ENCODE measurements at places on chromosomes 16 and 17. TPM values are rescaled to one million over a fixed set of nuclear protein-coding genes. Genes with fewer than 3 reads are reported as not detected.

Gene CMIP
- total RNA-seq, result 11.1 TPM

Gene GP1BA
- total RNA-seq, result not detected

Gene NDRG4
- total RNA-seq, result 290 TPM

Gene KRTAP1-5
- not detected for total RNA-seq

Gene KRTAP9-4
- total RNA-seq, result not detected

Gene EZH1
- 47.2 TPM for total RNA-seq

Gene ZNF594
- total RNA-seq, result 5.2 TPM

Gene MYH10
- total RNA-seq, result 31.5 TPM

Gene FHOD1
- total RNA-seq, result 13.5 TPM

Gene IRX5
- total RNA-seq, result 11.6 TPM

Gene GRIN2C
- 0.65 TPM for total RNA-seq

Gene HEATR9
- not detected for total RNA-seq

Gene ZFPM1
- 3.6 TPM for total RNA-seq

Gene TUBG2
- total RNA-seq, result 12.4 TPM
